ENCODE measurements at places on chromosomes 4 and X.

DNA sequence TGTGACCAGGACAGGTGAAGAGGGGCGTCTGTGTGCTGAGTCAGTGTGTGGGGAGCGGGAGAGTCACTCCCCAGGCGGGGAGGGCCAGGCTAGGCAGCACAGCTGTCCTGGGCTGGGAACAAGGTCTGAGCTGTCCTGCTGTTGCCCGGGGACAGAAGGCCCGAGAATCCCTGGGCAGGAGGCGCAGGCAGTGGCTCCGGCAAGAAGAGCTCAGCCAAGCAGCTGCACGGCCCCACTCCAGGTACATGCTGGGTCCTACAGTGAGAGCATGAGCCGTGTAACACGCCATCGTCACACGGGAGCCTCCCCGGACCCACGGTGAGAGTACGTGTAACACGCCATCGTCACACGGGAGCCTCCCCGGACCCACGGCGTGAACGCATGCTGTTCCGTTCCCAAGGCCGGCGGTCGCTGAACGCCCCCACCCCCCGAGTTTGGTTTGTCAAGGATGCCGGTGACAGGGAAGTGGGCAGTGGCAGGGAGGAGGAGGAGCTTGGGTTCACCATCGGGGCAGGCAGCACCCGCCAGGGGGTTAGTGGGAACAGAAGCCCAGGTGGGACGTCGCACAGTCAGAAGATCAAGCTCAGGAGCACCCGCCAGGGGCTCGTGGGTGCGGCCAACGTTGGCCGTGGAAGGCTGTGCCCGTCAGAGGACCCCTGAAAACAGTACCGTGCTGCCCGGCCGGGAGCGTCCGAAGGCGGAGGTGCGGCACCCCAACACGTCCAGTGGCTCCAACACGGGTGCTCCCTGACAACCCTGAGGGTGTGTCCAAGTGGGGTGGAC, 15.6 kb downstream of the PPP2R3B start:
- no peak for DNase-seq

DNA sequence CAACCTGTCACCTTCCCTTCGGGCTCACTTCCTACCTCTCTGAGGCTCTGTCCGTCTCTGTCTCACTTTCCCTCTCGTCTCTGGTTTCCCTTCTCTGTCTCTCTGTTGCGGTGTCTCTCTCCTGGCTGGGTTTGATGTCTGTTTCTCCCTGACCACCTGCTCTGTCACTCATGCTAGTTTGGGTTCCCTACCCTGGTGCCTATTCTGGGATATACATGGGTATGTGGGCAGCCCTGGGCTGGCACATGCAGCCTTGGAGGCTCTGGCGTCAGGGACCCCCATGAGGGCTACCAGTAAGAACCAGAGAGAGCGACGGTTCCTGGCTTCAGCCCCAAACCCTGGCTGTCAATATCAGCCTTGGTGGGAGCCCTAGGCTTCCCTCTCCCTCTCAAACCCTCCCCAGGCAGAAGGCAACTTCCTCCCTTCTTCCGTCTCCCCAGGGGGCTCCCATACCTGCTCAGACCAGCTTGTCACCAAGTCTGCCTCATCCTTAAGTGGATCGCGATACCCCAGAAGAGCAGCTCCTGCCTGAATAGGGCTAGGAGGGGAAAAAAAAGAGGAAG, 314 bp downstream of the DNASE1L1 start:
- no peak for DNase-seq

DNA sequence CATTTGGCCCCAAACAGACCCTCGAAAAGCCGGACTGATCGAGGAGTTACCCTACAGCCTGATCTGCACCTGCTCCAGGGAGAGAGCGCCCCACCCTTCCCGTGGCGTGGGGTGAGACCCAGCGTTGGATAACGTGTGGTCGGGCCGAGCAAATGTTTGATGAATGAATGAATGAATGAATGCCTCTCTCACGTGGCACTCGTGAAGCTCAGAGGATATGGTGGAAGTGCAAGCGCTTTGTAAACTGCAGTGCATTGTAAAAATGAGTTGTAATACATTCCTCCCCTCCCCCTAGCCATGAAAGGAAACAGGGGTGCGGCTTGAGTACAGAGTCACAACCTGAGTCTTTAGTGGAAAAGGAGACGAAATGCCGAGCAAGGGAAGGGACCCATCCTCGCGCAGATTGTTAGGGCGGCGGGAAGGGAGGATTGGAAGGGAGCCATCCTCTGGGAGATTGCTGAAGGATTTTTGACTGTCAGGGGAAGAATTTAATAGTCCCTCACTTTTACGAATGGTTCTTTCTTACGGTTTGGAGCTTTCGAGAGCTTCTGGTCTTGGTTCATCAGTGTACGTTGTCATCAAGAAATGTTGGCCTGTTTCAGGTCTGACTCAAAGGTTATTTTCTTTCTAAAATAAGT, 772 bp upstream of the FBXW7 start:
- DNase-seq, result no peak

DNA sequence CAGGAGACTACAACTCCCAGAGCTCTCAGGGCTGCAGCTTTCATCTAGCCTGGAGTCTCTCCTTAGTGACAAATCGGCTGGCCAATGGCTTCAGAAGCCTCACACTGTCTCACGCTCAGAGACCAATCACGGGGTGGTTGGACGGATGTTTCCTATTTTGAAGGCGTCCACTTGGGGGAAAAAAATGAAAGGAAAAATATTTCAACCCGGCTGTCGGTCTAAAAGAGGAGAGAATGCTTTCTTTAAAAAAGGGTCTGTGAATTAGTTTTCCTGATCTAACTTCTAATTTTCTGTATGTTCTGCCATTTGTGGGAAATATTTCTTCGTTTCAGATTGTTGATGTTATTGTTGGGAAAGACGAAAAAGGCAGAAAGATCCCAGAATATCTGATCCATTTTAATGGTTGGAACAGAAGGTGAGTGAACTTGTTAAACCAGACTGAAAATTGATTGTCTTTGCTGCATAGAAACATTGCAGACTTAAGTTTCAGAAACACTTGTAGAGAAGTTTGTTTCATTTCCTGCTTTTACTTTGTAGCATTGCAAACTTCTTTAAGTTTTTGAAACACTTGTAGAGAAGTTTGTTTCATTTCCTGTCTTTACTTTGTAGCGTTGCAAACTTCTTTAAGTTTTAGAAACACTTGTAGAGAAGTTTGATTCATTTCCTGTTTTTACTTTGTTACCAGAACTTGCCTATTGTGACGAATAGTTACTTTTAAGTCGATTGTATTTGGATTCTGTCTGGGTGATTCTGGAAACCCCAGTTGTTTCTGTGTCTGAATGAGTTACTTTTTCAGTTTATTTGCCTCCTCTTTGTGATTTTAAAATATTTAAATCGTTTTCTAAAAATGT, 1.6 kb downstream of the MSL3 start:
- DNase-seq, result peak; percentile 93

GRCh38 chrX:77622233-77622632, 163.8 kb downstream of the ATRX start:
- no peak for DNase-seq

DNA sequence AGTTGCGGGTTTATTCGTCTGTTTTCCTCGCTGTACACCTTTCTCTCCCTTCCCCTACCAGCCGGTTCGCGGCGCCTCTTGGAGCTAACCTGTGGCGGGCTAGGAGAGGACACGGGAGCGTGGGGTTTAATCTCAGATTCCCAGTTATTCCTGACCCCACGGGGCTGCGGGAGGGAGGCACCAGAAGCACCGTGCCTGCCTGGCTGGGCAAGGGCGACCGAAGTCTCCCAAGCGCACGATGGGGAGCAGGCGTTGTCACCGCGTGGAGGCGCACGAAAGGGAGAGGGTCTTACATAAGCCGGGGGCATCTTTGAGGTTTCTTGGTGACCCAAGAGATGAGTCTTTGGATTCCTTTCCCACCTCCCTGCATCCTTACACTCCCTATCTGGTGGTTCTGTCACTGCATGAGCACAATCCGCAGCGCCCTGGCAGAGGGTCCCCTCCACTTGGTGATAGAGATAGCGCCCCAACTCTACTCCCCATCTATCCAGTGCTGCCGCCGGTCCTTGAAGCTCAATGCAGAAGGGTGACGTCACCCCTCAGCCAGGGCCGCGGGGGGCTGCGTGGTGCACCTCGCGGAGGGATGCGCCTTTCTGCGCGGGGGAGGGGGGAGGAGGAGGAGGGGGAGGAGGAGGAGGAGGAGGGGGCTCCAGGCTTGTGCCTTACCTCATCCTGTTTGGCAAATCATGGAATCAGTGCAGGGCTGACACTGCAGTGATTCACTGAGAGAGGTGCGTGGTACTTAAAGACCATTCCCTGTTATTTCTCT, 793 bp downstream of the TSPAN7 start:
- DNase-seq, result peak; percentile 35

DNA sequence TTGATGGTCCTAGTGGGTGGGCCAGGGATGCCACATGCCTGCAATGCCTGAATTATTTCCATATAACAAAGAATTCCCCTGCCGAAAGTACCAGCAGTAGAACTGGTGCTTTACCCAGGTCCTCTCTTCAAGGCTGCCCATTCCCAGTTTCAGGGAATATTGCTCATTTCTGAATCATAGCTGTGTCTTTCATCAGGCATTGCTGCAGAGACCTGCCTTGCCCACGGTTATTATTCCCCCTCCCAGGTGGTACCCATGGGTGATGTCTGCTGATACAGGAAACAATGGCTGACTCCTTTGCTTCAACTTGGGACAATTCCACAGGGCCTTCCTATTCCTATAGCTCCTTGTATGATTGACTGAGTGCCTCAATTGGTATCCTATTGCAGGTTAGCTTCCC, 9.7 kb upstream of the IQCM start:
- no peak for DNase-seq

DNA sequence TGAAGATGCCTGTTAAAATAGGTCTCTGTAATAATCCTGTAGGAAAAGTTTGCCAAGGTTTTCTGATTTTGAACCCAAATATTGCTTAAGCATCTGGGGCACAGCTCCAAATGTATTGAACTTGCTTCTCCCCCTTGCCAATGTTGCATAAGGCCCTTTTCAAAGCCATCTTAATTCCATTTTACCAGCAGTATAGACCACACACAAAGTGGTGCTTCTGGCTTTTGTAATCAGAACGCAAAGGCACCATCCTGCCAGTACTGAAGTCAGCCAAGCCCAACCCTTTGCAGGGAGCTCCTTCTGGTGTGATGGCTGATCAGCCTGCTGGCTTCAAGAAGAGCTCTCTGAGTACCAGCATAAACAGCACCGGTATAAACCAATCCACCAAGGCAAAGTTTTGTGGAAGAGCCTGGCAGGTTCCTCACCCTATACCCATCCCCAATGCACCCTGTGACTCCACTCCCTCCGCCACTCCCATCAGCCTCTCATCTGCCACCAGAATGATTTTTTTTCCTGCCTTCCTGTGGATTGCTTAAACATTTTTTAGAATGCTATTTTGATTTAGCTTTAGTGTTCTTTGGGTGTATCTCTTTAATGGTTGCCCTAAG, 39.2 kb upstream of the USP9X start:
- DNase-seq, result no peak

GRCh38 chr4:87559090-87559837, 30.1 kb upstream of the SPARCL1 start:
- no peak for DNase-seq

DNA sequence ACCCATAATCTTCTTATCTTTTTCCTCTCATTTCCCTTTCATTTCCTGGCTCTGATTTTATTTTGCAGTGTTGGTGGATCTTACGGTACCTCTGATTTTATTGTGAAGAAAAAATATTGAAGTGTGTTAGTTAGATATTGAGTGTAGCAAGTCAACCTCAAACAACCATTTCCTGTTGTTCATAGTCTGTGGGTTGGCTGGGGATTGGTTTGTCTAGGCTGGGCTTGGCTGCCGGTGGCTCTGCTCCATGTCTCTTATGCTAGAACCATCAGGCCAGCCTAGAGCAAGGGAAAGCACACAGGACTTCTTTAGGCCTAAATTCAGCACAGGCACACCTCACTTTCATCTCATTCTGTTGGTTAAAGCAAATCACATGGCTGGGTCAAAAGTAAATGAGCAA, 383.1 kb upstream of the LCORL start:
- no peak for DNase-seq

DNA sequence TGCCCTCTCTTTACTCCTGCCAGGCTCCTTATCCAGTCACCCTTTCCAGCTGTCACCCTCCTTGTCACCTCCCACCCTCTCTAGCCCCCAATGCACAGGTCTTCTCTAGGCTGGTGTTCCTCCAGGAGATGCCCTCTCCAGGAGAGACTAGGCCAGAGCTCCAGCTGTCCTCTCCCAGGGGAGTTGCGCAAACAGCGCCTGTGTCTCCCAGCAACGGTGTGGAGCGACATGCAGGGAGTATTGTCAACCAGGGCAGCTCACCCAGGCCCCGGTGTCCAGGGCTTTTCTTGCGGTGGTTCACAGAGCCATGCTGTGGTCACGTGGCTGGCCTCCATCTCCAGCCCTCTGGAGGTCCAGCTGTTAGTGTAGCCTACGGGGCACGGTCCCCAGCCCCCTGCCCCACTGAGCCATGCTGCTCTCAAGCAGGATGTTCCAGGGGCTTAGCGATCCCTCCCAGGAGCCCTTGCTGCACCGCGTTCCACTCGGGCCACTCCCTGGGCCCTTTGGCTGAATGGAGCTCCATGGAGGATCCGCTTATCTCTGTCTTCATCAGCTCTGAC, 34.8 kb downstream of the CCNQ start:
- peak; percentile 51 for DNase-seq

GRCh38 chr4:130485371-130485770, 1389.4 kb downstream of the C4orf33 start:
- no peak for DNase-seq

- no peak for DNase-seq
These were observed 17.3 kb downstream of the NIPAL1 start for GRCh38 chr4:48033825-48034413.

GRCh38 chrX:15619053-15619755, 18.4 kb upstream of the ACE2 start:
- no peak for DNase-seq

GRCh38 chr4:168569066-168569930, 72.4 kb downstream of the PALLD start:
- DNase-seq, result peak; percentile 26

DNA sequence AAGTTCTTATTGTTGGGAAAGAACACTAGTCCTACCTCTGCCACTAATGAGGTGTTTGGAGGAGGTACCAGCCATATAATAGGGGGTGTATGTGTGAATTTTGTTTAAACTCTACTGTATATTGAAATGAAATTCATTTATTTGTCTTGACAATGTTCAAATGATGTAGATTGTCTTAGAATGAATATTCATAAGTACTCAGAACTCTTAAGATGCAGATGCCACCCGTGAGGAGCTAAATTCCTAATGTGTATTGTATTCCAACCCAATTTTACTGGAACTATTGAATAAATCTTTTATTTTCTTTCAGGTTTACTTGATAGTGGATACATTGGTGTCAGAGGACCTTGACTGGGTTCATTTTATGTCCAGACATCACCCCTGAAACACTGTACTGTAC, 63.9 kb upstream of the RAB33B start:
- no peak for DNase-seq

DNA sequence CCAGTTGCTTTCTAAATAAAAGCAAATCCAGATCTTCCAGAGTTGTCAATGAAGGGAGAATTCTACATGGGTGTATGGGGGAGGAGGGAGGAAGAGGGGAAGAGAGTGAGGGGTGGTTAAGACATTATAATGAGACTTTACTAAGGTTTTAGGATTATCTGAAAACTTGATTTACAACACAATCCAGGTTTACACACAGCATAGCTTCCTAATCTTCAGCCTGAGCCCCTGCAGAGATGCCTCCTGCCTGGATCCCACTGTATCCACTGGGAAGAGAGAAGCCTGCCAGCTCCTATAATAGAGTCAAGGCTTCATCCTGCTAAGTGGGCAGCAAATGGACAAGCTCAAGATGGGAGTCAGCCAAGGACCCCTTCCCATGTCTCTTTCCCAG, 85.6 kb upstream of the KIT start:
- no peak for DNase-seq

GRCh38 chr4:96248225-96248624, 408.3 kb downstream of the PDHA2 start:
- no peak for DNase-seq

Measured in NCI-H345 (cell line).